ENCODE measurements at places on chromosomes 5 and 9. TPM values are rescaled to one million over a fixed set of nuclear protein-coding genes. Genes with fewer than 3 reads are reported as not detected.

PROB1 gene
- 15.8 TPM for total RNA-seq

NR5A1 gene
- total RNA-seq = not detected

DNA sequence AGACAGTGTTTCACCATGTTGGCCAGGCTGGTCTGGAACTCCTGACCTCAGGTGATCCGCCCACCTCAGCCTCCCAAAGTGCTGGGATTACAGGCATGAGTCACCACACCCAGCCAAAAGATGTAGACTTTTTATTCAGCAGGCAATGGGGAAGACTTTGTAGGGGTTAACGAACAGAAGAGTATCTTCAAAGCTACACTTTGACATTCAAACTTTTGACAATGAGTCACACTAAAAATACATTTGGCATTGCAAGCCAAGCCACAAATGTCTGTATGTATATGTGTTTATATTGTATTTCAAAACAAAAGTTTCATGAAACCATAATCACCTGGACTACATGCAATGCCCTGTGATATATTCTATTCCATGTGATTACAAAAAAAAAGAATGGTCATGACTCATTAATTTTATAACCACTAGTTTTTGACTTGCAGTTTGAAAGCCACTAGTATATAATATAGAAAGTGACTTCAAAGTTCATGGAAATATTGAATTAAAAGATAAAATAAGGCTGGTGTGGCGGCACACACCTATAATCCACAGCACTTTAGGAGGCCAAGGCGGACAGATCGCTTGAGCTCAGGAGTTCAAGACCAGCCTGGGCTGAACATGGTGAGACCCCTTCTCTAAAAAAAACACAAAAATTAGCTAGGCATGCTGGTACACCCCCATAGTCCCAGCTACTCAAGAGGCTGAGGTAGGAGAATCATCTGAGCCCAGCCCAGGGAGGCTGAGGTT lies 8.3 kb downstream of the DIMT1 start:
- no peak for DNase-seq

DNA sequence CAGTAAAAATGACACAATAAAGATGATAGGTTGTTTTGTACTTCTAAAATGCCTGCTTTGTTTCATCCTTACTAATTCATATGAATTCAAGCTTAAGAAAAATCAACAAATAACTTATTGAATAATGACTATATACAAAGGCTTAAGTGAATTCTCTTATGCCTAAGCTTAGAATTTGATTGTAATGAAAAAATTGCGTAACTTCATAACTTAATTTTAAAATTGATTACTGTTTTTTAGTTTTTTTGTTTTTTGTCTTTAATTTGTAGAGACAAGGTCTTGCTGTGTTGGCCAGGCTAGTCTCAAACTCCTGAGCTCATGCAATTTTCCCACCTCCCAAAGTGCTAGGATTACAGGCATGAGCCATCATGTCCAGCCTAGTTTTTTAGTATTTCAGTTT lies 391.9 kb downstream of the ARRDC3 start:
- DNase-seq = no peak

GRCh38 chr9:132993511-132993939 lies 15.0 kb downstream of the GFI1B start:
- no peak for DNase-seq

- DNase-seq = no peak
Observed at GRCh38 chr5:96337048-96337781, 95.8 kb downstream of the PCSK1 start.

GRCh38 chr5:133683646-133684596 lies 71.6 kb upstream of the FSTL4 start:
- no peak for DNase-seq

- DNase-seq = peak; percentile 97
Observed at GRCh38 chr5:65562731-65563701, at the start of the genes CENPK and PPWD1. Gene CENPK (minus strand): TSS chr5:65563168. CDS start chr5:65554907, 8,261 bp downstream. Gene PPWD1 (plus strand): TSS chr5:65563296. CDS start chr5:65563311, 15 bp downstream.

DNA sequence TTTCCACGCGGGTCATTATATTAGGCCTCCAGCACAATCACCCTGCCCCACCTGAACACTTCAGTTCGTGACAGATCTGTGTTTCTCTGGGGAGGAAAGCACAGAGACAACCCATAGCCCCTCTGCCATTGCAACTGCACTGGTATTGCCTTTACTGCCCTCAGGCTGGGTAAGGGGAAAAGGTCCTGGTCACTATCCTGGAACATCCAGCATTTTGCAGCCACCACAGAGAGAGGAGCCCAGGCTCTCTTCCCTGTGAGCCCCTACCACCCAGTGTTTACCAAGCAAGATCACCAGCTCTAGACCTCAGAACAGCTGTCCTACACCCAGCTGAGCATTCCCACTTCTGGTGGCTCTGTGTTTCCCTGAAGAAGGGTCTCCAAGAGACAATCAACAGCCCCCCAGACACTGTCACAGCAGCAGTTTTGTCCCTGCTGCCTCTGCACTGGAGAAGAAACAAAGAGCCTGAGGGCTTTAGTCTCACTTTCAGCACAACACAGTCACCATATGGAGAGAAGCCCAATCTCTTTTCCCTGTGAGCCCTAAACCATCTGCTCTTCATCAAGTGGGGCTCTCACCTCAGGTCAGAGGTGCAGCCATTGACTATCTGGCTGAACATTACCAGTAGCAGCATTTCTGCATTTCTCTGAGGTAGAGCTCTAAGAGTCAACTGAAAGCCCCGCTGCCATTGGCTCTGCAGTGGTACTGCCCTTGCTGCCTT lies 655.2 kb upstream of the FAM174A start:
- no peak for DNase-seq

GRCh38 chr5:10248378-10249260 lies 1.1 kb downstream of the ATPSCKMT start:
- no peak for DNase-seq

- no peak for DNase-seq
Observed at GRCh38 chr5:8825139-8825757, 720.6 kb downstream of the SEMA5A start.

DNA sequence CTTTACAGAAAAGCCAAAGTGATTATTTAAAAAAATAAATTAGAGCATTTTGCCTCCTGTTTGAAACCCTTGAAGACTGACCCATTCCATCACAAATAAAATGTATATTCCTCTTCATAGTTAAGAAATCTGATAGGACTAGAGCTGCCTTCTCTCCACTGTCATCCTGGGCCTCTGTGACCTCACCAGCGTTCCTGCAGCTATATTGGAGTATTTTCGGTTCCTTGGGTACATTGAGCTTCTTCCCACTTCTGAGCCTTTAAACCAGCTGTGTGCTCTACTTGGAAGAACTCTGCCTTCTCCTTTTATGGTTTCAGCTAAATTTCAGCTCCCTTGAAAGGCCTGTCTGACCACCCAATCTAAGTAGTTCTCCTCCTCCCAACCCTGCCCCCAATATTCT lies 99.1 kb upstream of the ABCA1 start:
- no peak for DNase-seq

DNA sequence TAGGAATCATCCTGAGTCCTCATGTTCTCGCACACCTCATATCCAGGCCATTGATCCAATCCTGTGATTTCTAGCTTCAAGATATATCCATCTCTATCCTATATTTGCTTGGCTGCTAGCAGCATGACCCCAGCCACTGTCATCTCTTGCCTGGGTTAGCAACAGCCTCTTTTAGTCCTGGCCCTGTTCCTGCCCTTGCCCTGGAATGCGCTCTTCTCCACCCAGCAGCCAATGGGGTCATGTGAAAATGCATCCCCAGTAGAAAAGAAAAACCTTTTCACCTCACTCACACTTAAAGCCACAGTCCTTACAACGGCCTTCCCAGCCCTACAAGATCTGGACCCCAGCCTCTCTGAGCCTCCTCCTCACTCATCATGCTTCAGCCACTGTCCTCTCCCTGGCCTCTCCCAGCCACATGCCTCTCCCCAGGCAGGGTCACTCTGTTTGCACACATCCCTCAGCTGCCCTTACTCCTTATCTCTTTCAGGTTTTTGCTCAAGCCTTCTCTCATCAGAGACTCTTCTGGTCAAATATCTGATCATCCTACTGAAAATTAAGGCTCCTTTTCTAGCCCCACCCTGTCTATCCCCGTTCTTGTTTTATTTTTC lies 34.3 kb upstream of the NR3C1 start:
- DNase-seq = no peak
